ENCODE measurements at places on chromosomes 5 and 9.
A peak's percentile ranks its signal among the peaks of the same experiment; 100 is the strongest.

GRCh38 chr9:93357649-93358048 is 93.8 kb upstream of the FAM120A start:
- DNase-seq = no peak

DNA sequence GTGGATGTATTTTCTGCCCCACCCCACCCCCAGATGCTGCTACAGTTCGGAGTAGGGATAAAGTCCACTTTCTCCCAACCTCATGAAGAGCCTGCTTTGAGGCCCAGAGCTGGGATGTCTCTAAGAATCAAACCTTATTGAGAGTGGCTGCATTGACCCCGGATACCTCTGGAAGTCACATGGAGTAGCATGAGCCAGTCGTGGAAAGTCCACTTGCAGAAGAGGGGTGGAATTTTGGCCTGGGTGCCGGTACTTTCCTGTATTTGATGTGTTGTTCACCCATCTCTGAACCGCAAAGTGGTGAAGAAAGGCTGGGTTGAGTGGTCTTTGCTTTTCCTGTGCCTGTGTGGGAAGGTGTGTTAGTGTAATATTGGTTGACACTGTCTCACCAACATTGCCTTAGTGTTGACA is 3.7 kb downstream of the OTULIN start:
- no peak for DNase-seq

DNA sequence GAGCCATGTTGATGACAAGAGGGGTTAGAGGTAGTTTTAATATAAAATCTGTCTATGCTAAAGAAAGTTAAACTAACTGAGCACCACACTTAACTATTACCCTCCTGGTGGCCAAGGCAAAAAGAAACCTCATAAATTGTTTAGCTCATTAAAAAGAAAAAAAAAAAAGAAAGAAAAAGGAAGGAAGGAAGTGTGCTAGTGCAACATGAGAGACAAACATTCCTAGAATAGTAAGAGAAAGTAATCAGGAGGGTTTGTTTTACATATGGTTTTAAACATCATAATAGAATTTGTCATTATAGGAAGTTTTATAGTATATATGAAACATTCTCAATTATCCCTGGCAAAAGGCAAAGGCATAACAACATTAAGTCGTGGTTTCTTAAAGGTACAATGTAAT is 152.3 kb downstream of the SNX18 start:
- DNase-seq = no peak

- no peak for DNase-seq
Observed at GRCh38 chr9:128055344-128056040, 11.6 kb downstream of the NAIF1 start.

DNA sequence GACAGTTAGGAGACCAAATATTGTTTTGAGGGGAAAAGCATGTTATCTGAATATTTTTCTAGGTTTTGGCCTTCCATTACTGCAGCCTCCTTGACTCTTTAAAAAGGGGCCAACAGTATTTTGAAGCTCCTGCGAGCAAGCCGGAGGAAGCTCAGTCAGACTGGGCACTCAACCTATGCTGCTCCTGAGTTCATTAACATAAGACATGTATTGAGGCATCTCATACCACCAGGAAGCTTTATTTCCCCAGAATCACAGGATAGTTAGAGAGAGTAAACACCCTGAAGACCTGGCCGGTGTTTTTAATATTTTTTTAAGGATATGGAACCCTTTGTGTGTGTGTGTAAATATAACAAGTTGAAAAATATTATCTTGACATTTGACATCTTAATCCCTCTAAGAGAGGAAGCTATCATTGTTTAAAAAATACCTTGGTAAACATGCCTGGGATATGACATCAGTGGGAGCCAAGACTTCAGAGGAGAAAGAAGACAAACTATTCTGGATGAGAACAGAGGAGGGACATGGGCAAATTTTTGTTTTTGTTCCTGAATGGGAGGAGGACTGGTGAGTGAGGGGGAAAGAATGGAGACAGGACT is 139.3 kb upstream of the SLIT3 start:
- no peak for DNase-seq

GRCh38 chr5:4873652-4874051 is 266.5 kb upstream of the ADAMTS16 start:
- DNase-seq = no peak

DNA sequence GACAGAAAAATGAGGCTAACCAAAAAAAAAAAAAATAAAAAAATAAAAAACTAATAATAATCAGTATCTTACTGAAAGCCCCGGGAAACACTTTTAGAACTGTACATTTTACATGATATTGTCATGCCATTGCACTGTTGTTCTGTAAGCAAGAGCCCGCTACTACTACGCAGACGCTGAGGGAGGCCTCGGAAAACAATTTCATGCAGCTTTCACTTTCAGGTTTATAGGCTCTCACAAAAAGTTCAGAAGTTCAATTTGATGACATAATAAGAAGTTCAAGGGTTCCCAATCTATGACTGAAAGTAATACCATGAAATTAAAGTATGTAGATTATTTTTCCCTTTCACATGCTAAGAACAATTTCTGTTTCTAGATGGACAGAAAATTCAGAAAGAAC is 318.3 kb upstream of the ITGA1 start:
- DNase-seq = no peak

GRCh38 chr5:132829742-132830435 is 558 bp downstream of the SHROOM1 start:
- peak; percentile 94 for DNase-seq

DNA sequence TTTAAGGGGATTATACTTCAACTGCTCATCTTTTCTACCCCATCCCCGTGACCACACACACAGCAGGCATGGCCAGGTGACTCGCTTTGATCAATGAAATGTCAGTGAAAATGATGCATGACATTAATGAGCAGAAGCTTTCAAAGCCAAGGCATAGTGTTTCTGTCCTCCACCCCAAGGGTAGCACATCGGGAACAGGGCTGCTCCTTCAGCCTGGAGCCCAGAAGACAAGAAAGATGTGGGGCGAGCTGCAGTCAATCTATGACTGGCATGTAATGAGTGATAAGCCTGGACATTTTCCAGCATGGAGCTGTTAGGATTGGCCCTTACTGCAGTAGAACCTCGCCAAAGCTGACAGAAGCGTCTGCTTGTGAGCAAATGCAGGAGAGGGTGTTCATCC is 122.6 kb upstream of the IRX2 start:
- DNase-seq = no peak

- peak; percentile 91 for DNase-seq
Observed at GRCh38 chr9:2570615-2571479, 50.7 kb upstream of the VLDLR start.

GRCh38 chr5:113343343-113343742 is 91.4 kb downstream of the TSSK1B start:
- DNase-seq = no peak

GRCh38 chr5:173327084-173327947 is 898 bp downstream of the STC2 start:
- DNase-seq = no peak

- no peak for DNase-seq
Observed at GRCh38 chr5:65882278-65882677, 44.1 kb upstream of the ERBIN start.

DNA sequence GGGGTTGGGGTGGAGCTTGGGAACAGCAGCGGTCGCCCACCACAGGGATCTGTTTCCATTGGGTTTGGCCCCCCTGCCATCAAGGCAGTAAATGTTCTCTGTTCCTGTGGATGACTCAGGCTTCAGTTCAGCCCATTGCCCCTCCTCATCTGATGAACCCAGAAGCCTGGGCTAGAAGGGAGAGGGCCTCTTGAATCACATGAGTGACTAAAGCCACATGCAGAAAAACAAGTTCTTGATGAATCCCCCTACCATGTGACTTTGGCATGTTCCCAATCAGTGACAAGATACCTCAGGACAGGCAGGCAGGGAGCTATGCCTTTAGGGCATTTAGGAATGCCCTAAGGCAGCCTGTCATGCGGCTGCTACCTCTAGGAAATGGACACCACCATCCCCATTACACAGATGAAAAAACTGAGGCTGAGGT is 2.5 kb downstream of the SH3PXD2B start:
- DNase-seq = peak; percentile 79

DNA sequence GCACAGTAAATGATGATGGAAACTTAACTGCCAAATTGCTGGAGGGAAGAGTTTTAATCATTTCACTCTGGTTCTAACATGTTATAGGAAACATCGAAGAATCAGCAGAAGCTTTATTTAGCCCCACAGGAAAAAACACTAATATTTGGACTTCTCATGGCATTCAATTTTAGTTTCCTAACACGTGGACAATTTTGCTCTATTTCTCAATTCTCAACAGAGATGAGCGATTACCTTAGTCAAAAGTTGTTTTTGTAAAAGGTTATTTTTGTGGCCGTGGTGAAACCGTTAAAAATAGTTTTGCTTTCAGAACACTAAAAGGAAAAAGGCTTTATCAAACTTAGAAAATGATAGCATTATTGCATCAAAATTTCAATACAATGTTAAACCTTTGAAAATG is 235.2 kb downstream of the PLK2 start:
- no peak for DNase-seq

DNA sequence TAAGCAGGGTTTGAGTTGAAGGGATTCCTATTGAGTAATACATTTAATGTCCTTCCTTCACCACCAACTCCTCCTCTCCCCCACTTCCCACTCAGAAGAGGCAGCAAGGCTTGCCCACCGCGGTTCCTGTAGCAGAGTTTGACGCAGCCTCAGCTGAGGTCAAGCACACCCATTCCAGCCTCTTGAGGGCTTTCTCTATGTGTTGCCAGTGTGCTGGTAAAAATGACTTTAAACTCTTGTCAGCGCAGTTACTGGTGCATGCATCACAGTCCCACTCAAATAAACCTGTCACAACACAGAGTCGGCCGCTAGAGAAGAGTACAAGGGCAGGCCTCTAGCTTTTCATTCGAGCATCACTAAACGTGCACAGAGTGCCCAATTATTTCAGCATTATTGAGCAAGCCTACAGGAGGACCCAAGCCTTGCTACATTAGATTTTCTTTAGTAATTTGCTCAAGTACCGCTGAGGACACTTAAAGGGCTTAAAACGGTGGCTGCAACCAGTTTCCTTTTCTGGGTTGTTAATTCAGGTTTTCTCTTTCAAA is 79.6 kb downstream of the TLE4 start:
- no peak for DNase-seq

DNA sequence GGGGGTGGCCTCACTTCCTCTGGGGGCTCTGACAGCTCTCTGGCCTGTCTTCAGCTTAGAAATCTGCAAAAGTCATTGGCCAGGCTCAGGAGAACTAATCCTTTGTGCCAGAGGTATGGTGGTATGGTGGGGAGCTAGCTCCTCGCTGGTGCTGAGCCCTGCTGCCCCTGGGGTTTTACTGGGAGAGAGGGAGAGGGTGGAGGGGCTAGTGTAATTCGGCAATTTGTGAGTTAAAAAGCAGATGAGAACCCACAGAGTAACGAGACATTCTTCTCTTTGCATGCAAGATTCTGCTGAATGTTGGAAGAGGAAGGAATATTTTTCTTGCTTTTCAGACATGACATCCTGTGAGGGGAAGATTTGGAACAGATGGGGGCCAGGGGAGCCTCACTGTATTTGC is 65.5 kb upstream of the SPRY4 start:
- peak; percentile 37 for DNase-seq

DNA sequence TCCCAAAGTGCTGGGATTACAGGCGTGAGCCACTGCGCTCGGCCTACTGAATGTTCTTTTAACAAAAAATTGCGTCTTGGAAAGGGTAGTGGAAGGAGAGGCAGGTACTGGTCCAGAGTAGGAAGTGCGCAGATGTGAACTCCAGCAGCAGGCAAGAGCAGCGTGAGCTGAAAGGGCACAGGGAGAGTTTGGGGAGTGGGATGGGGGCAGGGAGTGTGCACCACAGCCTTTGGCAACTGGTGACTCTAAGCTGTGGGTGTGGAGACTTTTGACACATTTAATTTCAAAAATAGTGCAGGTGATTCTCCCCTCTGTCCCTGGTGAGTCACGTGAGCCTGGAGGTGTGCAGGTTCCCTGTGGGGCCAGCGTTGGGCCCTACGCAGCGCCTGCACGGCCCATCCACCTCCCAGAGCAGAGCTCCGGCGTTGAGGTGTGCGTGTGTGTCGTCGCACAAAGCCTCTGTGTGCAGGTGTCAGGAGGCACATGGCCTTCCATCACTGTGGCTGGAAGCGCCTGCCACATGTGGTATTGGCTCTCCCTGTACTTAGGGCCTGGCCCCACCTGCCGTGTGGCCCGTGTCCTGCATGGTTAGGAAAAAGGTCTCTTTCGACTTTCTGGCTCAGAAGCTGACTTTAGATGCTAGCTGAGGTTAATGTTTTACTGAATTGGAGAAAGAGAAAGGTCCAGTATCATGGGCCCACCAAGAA is 11.5 kb downstream of the SQSTM1 start:
- no peak for DNase-seq

DNA sequence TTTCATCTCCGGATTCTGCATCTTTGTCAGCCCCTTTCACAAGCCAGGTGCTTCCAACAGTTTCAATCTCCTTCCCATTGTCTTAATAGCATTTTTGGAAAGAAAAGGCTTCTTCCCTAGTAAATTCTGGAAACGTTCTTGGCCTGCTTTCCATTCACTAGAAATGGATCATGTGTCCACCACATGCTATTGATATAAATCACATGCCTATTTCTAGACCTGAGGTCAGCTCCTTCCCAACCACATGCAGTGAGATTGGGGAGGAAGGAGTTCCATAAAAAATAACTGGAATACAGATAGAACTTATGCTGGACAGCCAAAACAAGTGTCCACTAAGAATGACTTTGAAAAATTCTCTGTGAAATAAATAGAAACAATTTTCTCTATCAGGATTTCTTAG is 181.6 kb upstream of the TMEM161B start:
- no peak for DNase-seq

GRCh38 chr5:112848116-112848811 is 12.8 kb upstream of the SRP19 start:
- DNase-seq = no peak

DNA sequence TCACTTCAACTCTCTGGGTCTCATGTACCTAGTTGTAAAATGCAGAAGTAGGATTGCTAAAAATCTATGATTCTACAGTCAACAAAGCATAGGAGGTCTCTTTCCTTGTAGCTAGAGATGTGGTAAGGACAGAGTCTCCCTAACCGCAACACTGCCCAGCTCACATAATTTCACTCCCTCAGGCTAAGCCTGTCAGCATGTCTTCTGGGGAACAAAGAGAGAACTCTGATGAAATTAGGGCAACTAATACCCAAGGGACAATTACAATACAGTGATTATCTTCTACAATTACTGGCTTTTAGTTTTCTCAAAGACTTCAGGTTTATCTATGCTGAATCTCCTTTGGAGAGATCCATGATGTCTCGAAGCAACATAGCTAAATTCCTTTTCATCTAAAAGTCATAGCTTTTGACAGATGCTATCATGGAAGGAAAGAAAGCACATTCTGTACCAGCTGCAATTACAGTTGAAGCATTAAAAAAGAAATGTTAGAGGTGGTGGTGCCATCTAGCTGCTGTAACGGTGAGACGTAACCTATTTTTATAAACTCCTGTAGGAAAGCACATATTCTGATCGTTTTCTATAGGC is 141.1 kb upstream of the TARS1 start:
- no peak for DNase-seq

GRCh38 chr5:82526540-82526939 is 248.4 kb upstream of the RPS23 start:
- DNase-seq = no peak
